ENCODE measurements at places on chromosomes 11 and 22. TPM values are rescaled to one million over a fixed set of nuclear protein-coding genes. Genes with fewer than 3 reads are reported as not detected.

The ART1 gene
- not detected for total RNA-seq

The MFRP gene
- not detected for total RNA-seq

The CYP2R1 gene
- total RNA-seq: 6.3 TPM

The KMT2A gene
- 43.6 TPM for total RNA-seq

The SPON1 gene
- 123 TPM for total RNA-seq

The CHRM1 gene
- not detected for total RNA-seq

The PLET1 gene
- total RNA-seq: not detected

The TPH1 gene
- total RNA-seq: 0.55 TPM

The LINC01488 gene
- total RNA-seq: not detected

The LARGE2 gene
- not detected for total RNA-seq

The ALDH3B1 gene
- total RNA-seq: 14.6 TPM

The C22orf31 gene
- total RNA-seq: not detected

The APLNR gene
- 13.7 TPM for total RNA-seq

The YAP1 gene
- 135 TPM for total RNA-seq

The CCDC116 gene
- 0.39 TPM for total RNA-seq

The OR2AG1 gene
- total RNA-seq: not detected

The CDCA5 gene
- 1.2 TPM for total RNA-seq

The ENTHD1 gene
- total RNA-seq: not detected

The OR52E5 gene
- total RNA-seq: not detected

The LMO2 gene
- total RNA-seq: 27.3 TPM

The TMEM151A gene
- 0.19 TPM for total RNA-seq

The NPTXR gene
- total RNA-seq: 5.5 TPM
